ENCODE measurements at places on chromosomes 5 and 9.

DNA sequence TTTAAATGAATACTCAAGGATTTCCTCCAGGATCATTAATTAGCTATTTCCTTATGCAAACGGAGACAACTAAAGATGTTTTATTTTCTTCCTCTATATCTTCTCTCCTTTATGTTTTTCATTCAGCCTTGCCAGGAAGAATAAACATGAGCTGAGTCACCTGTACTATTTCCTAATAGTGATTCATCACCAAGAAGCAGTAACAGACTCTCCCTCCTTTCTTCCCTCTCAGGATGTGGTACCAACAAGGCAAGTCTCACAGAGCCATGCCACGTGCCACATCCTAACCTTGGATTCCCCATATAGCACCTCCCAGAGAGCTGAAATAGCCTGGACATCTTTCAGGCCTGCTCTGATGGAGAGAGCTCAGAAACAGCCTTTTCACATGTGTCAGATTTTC is 758.6 kb upstream of the DMAC1 start:
- DNase-seq: no peak

DNA sequence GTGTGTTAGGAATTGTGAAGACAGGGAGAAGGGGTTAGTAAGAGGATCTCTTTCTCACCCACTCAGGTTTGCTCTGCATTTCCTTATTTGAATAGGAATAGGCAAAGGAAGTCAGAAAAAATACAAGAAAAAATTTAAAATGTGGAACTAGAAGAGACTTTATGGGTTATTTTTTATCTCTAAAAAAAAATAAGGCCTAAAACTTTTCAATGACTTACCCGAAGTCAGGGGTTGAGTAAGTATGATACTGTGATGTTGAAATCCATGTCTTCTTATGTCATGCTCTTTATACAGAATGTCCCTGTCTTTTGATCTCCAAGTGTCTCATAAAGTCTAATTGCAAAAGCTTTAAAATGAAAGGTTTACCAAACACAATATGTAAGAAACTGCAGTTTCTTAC is 148.3 kb upstream of the PIK3R1 start:
- peak; percentile 73 for DNase-seq

GRCh38 chr5:171986772-171987171 is 19.7 kb downstream of the FBXW11 start:
- no peak for DNase-seq

- no peak for DNase-seq
Measured at GRCh38 chr5:150073677-150074076, 12.7 kb downstream of the CSF1R start.

DNA sequence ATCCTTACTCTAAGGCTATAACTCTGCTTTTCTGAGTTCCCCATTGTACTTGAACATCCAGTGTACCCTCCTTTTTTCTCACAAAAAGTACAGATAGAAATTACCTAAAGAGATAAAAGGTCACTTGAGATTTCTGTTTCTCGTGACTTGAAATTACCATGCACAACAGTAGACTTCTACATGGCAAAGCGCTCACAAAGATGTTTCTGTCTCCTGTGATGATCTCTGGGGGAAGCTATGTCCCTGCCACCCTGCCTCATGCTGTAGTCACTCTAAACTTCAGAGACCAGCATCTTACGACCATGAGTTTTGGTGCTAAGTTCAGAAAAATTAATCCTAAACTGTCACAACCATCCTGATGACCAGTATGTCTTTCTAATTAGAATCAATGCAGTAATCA is 36.2 kb downstream of the NFIB start:
- DNase-seq: no peak

DNA sequence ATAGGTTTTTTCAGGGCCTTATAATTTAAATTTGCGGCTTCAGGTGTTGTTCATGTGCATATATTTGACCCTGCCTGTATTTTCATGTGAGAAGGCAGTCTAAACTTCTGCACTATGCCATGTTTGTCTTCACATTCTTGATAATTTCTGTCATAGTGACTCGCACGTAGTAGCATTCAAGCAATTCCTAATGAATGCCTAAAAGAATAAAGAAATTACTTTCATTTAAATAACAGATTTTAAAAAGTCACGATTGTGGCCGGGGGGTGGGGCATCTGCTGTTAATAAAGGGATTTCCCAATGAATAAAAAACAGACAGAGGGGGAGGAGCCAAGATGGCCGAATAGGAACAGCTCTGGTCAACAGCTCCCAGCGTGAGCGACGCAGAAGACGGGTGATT is 318.0 kb downstream of the ADAMTS6 start:
- no peak for DNase-seq

DNA sequence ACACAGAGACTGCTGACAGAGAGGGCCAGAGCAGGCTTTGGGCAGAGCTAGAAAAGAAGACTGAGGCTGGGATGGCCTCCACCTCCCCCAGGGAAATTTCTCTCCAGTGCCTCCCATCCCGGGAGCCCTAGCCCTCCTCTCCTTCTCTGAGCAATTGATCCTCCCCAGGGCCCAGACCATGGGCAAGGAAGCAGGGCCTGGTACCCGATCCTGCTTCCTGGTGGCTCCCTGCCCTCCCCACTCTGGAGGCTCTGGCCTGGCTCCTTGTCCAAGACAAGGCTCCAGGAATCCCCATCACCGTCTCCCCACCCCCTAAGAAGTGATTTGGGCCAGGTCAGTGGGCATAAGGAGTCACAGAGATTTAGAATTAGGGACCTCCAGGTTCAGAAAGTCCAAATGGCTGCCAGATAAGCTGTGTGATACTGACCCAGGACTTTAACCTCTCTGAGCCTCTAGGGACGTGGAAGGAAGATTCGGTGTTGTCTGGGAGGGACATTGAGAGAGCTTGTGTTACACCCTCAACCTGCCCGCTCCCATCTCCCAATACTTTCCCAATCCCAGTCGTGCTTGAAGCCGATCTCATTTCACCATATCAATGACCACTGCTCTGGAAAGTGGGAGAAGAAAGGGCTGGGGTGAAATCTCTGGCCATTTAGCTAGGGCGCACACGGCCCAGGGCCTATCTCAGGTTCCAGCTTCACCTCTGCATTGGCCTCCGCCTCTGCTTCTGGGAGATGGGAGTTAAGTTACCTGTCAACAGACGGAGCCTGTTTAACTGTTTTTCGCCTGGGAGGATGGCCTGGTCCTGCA is 25.8 kb upstream of the KIF12 start:
- no peak for DNase-seq

- no peak for DNase-seq
Measured at GRCh38 chr5:88657136-88657535, 225.8 kb downstream of the MEF2C start.

DNA sequence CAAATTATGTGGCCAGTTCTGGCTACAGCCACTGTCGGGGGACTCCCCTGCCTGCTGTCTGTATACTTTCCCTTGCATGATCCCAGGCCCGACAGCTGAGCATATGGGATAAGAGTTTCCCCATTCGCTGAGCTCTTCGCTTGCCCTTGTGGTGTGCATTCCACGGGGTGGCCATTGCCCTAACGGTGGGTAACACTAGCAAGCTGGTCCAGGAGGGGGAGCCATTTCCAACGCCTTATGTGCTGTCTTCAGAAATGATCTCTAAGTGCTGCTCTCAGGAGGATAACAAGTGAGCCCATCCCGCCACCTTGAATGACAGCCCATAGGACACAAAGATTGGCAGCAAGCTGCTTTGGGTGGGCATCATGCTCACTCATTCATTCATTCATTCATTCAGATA is 190.9 kb downstream of the FSTL4 start:
- DNase-seq: peak; percentile 17

GRCh38 chr9:78930281-78930680 is 633.4 kb downstream of the PSAT1 start:
- no peak for DNase-seq

DNA sequence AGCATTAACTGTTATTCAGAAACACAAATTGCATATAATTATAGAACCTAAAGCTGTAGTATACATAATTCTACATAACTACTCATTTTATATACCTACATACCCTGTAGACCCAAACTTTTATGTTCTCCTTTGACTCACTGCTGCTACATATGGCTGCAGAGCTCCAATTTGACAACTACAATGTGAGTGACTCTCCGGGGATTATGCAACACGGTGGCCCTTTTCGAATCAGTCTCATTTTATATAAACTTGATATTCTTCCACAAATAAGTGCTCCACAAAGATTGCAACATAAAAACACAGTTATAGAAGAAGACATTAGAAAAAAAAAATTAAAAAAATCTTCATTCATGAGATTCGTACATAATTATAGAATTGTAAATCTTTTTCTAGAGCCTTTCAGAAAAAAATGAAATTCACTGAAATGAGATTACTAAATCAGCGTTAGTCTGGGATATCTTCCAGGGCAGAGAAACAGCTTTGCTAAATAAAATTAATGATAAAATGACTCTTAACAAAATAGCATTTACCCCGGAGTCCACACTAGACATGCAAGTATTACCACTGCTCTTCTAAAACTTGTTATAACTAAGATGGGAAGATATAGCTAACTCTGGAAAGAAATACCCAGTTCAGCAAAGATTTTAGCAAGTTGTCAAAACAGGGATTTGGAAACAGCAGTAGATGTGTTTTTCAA is 52.6 kb downstream of the SRFBP1 start:
- no peak for DNase-seq

- DNase-seq: no peak
Measured at GRCh38 chr9:19464061-19464763, 55.4 kb downstream of the ACER2 start.

GRCh38 chr9:124045076-124045829 is 33.7 kb downstream of the LHX2 start:
- peak; percentile 48 for DNase-seq

GRCh38 chr5:172792701-172793570 is 21.9 kb upstream of the DUSP1 start:
- DNase-seq: no peak

- no peak for DNase-seq
Measured at GRCh38 chr5:87127426-87127825, 140.3 kb upstream of the RASA1 start.

GRCh38 chr9:35740243-35740642 is 7.8 kb downstream of the CREB3 start:
- DNase-seq: no peak

DNA sequence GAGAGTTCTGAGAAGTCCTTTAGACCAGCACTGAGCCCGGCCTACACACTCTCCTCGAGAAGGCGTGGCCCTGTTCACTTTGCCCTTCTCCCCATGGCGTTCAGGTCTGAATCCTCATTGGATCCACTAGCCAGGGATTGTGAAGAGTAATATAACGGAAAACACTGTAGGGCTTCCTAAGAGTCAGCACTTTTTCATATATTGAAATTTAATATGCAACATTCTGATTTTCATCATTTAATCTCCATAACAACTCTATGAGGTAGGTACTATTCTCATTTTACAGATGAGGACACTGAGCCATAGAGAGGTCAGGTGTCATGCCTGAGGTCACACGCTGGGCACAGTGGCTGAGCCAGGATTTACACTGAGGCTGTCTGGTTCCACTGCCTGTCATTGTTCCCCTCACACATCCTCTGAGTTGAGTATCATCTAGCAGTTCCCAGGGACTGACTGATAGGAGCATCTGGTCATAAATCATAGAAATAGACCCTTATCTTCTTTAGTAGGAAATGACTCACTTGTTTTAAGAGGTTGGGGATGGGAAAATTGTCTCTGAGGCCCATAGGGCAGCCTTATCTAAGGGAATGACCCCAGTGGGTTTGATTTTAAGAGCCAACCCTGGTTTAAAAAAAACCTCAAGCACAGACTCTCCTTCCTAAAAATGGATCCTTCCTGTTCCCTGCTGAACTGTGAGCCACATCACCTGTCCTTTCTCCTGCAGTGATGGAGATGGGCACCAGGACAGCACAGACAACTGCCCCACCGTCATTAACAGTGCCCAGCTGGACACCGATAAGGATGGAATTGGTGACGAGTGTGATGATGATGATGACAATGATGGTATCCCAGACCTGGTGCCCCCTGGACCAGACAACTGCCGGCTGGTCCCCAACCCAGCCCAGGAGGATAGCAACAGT is 41.2 kb downstream of the THBS4 start:
- DNase-seq: no peak

DNA sequence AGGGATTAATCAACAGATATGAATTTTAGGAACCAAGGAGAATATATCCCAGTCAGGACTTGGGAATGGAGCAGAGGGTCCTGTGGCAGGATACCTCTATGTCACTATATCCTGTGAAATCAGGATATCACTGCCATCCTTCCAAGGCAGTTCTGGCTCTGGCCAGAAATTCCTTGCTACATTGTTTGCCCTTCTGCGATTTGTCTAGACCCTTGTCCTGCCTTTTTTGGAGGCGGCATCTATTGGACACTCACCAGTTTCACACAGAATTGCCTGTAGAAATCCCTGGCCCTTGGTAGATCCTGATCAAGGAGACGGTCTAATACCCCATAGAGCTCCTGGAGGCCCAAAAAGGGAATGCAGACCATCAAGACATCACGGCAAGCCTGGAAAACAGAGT is 71.2 kb downstream of the MROH2B start:
- DNase-seq: no peak

- no peak for DNase-seq
Measured at GRCh38 chr9:108664309-108665255, 191.2 kb downstream of the ACTL7B start.

DNA sequence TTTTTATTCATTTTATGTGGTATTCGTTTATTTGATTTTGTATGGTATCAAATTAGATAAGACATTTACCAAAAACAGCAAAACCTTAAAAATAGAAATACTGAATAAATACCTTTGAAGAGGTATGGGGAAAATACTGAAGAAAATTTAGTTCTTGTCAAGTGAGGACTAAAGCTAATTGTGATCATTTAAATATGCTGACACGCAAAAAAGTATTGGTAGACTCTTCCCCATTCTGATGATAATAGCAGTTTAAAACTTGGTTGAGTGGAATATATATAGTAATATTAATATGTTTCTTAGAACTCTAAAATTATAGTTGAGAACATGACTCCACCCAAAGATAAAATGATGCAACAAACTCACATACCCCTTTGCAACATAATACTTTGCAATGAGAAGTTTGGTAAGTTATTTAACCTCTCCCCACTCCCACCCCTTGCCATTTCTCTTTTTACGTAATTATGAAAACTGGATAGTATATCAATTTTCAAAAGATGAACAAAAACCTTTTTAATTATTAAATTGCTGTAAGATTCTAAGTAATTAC is 30.1 kb upstream of the SNX24 start:
- DNase-seq: no peak

GRCh38 chr5:170597109-170597751 is 93.4 kb downstream of the KCNIP1 start:
- DNase-seq: peak; percentile 43

DNA sequence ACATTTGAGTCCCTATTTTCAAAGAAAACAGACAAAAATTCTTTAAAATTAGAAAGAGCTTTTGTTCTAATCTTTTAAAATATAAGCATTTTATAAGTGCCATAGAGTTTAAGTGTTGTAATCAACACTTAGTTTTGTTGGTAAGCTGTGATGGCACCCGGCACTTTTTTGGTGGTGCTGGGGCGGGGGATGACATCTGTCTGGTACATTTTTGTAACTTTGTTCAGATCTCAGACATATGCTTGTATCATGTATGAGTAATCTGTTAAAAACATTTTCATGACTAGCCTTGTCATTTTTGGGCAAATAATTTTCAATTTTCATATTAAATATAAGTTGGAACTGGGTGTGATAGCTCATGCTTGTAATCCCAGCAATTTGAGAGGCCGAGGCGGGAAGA is 51.7 kb downstream of the UBAP1 start:
- DNase-seq: no peak

GRCh38 chr9:131554087-131554842 is 8.9 kb downstream of the PRRT1B start:
- peak; percentile 26 for DNase-seq
